Amniotic epithelial cell (primary cell): ENCODE measurements at places on chromosomes 4 and X.

- no peak for DNase-seq
Observed at GRCh38 chrX:45743906-45744625, 543.4 kb upstream of the DIPK2B start.

GRCh38 chr4:6264225-6264540, 5.5 kb upstream of the WFS1 start:
- peak; percentile 59 for DNase-seq

- DNase-seq: peak; percentile 68
Observed at GRCh38 chr4:163590619-163591264, 96.3 kb downstream of the TMA16 start.

- DNase-seq: no peak
Observed at GRCh38 chr4:95672811-95673210, 124.0 kb upstream of the UNC5C start.

DNA sequence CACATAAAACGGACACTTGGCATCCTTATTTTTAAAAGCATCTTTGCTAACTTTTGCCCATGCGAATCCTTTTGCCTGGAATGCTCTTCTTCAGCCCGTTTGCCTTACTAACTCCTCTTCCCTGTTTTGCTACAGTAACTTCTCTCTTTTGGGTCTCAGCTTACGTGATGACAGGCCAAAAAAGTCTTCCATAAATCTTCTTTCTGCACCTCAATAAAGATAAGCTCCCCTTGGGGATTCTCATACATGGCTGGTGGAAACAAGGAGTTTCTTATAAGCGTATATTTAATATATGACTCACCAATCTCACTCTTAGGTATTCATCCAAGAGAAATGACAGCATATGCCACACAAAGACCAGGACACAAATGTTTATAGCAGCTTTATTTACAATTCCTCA, 192.7 kb downstream of the RCHY1 start:
- DNase-seq: no peak

DNA sequence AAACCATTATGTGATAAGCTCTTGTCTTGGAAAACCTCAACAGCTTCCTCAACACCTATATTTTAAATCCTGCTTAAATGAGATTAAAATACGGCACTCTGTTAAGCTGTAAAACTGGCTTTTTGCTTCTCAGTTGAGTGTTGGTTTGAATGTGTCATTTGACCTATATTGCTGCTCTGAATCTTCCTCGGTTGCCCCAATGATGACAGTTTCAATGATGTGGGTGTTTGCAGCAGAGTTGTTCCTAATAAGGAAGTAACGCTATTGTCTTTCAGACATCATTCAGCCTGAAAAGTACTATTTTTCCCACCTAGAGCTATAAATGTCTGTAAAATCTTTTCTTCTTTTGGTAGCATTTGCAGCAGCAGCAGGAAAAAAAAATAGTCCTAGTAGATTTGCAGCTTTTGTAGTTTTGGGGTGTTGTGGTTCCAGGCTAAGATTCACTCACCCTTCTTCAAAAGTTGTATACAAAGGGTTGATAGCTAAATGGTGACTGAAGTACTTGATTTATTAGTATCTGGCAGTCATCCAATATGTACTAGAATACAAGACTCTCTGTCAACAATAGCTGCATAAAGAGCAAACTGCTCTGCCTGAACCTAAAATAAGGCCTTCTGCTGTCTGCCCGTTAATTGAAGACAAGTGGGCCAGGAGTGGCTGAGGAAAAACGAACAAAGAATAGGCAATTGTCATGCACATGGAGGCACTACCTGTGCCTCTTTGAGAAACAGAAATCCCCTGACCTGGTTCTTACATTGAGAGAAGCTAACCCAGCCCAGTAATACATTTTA, 333.1 kb downstream of the IL1RAPL1 start:
- DNase-seq: peak; percentile 13

GRCh38 chr4:137558951-137559350, 26.7 kb upstream of the PCDH18 start:
- DNase-seq: peak; percentile 14
